ENCODE measurements at places on chromosomes 1 and 21.

DNA sequence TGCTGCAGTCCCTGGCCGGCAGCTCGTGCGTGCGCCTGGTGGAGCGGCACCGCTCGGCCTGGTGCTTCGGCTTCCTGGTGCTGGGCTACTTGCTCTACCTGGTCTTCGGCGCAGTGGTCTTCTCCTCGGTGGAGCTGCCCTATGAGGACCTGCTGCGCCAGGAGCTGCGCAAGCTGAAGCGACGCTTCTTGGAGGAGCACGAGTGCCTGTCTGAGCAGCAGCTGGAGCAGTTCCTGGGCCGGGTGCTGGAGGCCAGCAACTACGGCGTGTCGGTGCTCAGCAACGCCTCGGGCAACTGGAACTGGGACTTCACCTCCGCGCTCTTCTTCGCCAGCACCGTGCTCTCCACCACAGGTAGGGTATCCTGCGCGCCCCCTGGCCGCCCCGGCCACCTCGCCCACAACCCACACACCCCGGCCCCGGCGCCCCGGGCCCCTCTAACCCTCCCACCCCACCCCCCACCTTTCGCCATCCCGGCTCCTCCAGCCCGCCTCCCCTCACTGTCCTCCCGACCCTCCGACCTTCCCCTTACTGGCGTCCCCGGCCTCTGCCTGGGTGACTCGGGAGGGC is 352 bp downstream of the KCNK1 start:
- no peak for DNase-seq

DNA sequence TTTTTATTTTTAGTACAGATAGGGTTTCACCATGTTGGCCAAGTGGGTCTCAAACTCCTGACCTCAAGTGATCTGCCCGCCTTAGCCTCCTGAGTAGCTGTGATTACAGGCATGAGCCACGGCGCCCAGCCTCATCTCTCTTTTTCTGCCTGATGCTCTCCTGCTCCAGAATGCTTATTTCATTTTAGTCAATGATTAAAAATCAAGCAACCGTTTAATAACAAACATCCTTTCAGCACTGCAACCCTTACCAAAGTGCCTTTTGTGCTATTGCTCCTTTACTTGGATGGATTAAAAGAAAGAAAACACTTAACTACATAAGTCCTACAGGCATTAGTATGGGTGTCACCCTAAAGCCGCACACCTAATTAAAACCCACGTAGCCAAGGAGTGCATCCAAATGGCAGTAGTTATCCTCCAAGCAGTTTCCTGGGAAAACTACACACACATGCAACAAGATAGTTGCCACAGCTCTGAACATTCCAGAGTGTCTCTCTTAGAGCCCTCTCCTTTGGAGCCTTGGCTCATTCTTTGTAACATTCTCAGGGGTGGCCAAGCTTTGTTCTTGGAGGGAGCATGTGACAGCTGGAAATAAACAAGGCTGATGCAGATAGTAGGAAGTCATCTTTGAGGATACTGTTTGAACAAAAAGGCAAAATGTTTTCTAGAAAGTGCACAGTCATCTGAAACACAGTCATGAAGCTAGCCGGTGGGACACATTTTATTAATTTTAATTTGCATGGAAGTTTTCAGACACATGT is 51.2 kb downstream of the KCNJ15 start:
- DNase-seq, result no peak

DNA sequence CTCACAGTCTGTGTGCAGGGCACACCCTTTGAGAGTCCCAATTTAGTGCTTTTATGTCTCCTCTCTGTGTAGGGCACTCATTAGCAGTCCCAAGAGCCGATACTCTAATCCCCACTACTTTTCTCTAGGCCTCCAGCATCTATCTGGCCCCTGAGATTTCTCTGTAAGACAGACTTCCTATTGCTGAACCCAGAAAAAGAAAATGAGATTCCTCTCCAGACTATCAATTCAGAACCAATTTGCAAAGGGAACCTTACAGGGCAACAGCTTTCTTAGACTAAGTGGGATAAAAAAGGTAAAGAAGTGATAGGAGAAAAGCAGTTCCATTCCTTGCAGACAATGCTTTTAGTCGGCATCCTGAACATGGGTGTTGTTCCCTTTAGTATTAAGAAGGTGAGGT is 172.2 kb downstream of the EDEM3 start:
- DNase-seq, result no peak

DNA sequence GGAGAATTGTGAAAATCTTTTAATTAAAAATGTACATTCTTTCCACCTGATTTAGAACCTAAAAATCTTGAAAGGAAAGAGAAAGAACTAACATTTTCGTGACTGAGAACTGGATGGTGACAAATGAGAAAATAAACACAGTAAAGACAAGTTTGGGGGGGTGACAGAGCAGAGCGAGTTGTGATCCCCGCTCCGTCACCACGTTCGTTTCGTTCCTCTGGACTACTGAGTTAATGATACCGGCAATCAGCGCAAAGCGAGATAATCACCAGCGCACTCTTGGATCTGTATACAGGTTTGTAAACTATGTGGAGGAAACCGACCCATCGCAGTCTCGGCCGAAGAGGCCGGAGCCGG is 31.2 kb upstream of the CFAP126 start:
- no peak for DNase-seq
